ENCODE measurements at places on chromosomes 3 and 15.

DNA sequence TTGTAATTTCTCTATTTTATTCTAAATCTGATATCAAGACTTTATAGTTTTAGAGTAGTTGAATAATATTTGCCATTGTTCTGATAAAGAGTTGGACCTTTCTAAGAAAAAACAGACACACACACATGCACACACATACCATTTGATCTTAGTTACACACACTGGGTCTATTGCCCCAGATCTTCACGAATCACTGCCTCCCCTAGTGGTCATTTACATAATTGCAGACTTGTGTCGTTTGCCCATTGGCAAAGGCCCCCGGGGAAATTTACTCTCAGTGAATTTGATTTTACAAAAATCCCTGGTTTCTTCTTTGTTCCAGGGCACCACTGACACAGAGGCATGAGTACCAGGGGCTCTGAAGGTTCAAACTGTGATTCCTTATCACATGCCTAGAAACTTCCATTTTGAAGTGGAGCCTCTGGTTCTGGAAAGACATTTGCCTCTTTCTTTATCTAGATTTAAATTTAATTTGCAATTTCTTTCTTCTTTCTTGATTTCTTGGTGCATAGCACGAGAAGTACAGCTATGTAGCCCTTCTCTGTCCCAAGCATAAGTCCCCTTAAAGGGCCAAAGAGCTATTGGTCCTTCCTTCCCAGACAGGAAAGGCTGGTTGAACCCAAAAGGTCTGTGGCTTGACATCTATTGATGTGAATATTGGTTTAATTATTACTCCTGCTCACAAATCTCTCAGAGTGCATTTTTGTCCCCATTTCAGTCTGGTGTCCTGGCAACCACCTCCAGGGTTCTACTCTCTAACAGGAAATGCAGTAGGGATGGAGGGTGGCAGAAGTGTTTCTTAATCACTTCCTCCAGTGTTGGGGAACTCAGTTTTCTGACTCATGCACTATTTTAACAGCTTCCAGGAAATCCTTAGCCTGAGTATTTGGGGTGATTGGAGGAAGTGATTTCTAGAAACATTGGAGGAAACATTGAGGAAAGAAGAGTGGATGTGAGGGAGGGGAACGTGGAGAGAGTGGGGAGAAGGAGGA, 32.4 kb upstream of the SLC6A11 start:
- DNase-seq: no peak

DNA sequence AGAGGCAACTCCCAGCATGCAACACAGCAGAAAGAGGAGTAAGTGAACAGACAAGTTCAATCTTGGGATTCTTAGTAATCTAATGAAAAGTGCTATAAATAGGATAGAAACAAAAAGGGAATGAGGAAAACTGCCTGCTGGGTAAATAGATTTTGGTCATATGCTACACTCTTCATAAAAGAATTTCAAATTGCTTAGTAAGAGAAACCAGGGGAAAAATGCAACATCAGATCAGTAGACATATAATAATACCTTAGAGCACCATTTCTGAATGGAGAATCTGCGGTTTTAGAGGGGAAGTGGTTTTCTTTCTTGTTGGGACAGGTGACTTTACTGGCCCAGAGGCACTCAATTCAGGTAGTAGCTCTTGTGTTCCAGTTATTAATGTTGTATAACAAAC, 13.4 kb upstream of the TBC1D5 start:
- DNase-seq: no peak

- DNase-seq: no peak
Measured at GRCh38 chr15:88513195-88513594, 33.3 kb downstream of the DET1 start.

DNA sequence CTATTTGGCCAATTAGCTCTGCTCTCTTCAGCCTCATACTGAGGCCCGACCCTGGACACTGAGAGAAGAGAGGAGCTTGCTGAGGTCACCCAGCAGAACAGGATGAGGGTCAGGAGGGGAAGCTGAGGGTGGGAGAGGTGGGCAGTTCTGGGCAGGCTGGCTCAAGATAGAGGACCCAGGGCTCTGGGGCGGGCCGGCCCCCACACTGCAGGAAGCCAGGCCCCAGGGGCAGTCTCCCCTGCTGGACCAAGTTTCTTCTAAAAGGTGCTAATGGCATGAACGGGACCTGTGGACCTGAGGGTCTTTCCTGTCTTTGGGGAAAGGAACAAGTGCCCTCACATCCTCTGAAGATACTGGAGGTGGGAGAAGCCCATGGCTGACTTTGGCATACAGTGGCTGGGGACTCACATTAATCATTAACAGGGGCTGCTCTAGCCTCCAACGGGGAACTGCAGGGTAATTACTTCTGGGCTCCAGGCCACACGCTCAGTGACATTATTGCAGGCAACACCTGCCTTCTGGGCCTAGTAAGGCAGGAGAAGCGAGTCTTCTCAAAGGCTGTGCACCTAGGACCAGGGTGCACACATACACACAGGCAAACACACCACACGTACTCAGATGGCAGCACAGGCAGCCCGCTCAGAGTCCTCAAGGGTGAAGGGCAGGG, 10.6 kb downstream of the HCN4 start:
- no peak for DNase-seq

DNA sequence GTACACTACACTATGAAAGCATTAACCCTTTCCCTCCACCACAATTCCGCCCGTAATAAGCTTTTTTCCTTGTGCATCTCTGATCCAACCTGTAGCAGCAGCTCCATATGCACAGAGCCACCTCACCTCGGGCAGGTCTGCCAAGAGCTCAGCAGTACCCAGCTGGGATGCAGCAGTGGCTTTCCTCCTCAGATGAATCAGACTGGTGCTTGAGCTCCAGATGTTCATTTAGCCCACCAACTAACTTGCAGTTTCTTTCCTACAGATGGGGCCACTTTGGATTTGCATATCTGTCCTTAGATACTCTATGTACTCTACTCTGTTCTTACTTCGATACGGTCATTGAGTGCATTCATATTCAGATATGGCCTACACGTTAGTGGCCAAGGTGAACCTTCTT, 14.8 kb upstream of the FSIP1 start:
- DNase-seq: no peak

DNA sequence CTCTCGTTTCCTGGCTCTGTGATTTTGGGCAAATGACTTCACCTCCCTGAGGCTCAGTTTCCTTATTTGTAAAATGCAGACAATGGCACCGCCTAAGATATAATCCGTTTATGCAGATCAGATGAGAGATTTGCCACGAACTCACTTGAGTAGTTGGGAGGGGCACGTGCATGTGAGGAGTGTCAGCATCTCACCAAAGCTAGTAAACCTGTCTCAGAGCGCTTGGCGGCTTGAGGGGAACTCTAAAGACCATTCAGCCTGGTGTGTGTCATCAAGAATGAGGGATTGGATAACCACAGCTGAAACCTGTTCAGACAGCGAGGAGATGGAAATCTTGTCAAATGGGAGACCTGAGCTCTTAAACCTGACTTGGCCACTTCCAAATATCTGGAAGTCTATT, 48.7 kb downstream of the BDH1 start:
- DNase-seq: no peak

DNA sequence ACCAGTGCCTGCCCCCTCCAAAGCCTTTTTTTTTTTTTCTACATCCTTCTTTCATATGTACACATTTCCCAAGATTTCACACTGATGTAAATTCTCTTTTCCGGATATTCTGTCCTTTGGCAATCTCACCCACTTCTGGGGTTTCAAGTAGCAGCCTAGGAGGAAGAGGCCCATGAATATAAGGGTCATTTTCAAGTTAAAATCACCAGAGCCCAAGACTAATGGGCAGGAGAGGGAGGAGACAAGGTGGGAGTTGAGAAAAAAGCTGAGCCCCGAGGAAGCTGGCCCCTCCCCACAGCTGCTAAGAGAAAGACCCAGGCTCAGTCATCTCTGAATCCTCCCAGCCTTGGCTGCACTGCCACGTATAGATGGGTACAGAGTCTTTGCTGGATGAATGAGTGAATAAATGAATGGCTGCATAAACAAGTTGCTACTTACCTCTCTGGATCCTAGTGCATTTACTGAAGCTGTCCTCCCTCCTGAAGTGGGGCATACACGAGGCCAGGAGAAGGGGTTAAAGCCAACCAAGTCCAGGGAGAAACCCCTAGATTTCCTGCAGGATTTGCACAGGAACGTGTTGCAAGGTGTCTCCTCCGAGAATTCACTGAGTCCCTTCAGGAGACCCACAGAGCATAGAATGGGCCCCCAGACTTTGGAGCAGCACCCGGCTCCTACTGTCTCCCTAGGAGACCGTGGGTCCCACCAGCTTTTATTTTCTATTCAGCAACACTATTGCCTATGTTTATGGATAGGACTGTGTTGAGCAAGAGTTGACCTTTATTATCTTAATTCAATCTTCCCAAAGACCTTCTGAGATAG, 100.8 kb upstream of the LIPC start:
- no peak for DNase-seq

- DNase-seq: no peak
Measured at GRCh38 chr15:88036154-88036839, 220.2 kb downstream of the NTRK3 start.

- no peak for DNase-seq
Measured at GRCh38 chr3:41247055-41248004, 48.0 kb downstream of the CTNNB1 start.

- DNase-seq: no peak
Measured at GRCh38 chr3:150540991-150541390, 5.3 kb downstream of the SERP1 start.

DNA sequence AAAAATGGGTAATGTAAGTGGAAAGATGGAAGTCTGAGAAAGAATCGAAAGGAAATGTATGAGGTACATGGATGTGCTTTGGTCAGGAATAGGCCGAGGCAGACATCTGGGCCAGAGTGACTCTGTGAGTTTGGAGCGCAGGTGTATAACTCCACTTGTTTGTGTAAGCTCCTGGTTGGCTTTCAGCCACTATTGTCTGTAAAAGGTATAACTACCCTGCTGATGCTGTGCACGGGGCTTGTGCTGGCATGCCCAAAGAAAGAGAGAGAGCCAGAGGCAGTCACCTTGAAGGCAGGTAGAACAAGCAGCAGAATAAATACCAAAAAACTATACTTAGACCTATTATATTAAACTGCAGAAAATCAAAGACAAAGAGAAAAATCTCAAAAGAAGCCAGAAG, 32.7 kb upstream of the CD96 start:
- DNase-seq: no peak

DNA sequence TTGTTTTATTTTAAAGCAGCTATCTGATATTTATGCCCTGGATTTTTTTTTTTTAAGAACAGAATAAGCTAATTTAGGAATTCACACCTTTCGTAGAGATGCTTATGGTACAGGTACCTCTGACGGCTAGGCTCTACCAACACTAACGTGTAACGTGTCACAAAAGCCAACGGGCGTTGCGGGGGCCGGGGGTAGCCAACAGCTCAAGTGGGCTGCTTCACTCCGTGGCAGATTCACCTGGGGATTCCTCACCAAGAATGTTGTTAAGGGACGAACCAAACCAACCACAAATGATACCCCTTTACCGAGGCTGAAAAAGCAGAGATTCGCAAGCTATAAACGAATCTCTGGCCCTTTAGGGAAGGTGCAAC, 1.0 kb downstream of the TMCC1 start:
- no peak for DNase-seq

- DNase-seq: no peak
Measured at GRCh38 chr3:133089906-133090485, 51.8 kb downstream of the TMEM108 start.

DNA sequence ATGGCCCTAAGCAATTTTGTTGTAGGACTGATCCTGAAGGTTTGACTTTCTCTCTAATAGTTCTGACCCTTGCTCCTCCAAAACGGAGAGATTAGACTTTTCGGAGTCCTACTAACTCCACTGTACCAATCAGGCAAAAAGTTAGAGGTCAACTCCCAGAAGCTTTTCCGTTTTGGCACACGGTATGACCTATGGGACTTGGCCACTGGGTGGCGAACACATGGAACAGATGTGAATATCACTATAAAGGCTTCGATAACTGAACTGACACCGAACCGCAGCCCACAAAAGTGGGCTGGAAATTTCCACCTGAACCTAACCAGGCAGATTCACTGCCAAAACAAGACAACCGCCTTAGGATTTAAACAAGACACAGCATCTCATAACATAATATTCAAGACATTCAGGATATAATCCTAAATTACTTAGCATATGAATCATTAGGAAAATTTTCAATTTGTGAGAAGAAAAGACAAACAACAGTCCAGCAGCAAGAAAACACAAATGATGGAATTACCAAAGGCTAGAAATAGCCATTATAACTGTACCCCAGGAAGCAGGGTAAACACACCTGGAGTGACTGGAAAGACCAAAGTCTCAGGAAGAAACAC, 12.2 kb upstream of the TM2D3 start:
- DNase-seq: no peak

DNA sequence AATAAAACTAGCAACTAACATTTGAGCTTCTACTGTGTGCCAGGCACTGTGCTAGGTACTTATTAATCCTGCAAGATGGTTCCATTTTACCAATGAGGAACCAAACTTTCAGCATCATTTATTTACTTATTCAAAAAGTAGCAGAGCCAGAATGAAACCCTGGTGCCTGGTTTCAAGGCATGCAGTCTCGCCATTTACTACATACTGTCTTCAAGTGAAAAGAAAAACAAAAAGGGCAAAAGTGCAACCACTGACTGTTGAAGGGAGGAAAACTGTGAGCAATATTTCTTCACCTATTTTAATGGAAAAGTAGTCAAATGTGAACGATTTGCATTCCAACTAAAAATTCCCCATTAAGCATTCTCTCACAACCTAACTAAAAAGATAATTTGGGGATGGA, 8.7 kb downstream of the DCUN1D1 start:
- DNase-seq: no peak

GRCh38 chr15:36498401-36498800, 81.0 kb upstream of the CDIN1 start:
- DNase-seq: no peak

- DNase-seq: no peak
Measured at GRCh38 chr3:164224126-164224525, 854.2 kb downstream of the SI start.

DNA sequence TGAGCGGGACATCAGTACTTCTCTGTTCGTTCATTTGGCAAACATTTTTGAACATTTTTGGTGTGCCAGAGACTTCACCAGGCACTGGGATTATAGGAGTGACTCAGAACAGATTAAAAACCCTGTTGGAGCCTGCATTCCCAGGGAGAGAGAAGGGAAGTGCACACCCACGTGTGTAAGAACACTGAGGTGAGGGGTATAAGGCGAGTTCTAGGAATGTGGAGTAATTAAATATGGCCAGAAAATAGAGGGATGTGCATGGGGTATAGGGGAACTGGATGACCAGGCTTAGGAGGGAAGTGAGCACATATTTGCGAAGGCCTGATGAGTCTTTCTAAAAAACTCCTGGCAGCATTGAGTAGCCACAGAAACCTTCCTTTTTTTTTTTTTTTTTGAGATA, 401.2 kb upstream of the C2CD4B start:
- DNase-seq: no peak

GRCh38 chr3:149662240-149662887, 4.5 kb upstream of the WWTR1 start:
- DNase-seq: no peak

- DNase-seq: no peak
Measured at GRCh38 chr3:46895204-46895660, 17.7 kb downstream of the PTH1R start.

- no peak for DNase-seq
Measured at GRCh38 chr15:75349851-75350588, 3.2 kb downstream of the NEIL1 start.

Data from SK-N-MC (cell line).